ENCODE measurements at places on chromosomes 11 and 22.

DNA sequence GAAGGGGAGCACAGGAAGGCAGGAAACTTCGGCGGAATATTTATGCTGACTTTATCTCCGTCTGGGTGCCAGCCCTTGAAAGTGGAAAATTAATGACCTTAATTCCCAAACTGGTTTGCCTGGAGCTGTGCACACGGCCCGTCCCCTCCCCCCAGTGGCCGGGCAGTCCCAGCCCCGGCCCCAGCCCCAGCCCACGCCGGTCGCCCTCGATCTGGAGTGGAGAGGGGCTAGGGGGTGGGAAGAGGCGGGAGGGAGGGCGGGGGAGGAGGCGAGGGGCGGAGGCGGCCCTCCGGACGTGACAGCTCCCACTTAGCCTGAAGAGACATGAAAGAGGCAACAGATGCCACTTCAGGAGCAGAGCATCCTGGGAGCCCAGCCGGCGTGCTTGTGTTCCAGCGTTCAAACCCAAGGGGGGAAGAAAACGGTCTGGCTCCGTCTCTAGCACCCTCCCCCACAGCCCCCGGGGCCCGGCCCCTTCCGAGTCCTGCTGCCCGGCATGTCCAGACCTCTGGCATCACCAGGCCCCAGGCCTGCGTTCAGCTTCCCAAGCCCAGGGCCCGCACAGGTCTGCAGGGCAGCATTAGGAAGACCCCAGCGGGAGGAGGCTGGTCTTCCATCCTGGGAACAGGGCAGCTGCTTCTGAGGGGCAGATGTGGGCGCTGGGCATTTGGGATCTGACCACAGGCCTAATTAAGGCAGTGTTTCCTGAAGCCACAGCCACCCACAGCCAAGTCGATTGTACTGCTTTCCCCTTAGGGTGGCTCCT is 20.0 kb upstream of the LMO1 start:
- DNase-seq: no peak

DNA sequence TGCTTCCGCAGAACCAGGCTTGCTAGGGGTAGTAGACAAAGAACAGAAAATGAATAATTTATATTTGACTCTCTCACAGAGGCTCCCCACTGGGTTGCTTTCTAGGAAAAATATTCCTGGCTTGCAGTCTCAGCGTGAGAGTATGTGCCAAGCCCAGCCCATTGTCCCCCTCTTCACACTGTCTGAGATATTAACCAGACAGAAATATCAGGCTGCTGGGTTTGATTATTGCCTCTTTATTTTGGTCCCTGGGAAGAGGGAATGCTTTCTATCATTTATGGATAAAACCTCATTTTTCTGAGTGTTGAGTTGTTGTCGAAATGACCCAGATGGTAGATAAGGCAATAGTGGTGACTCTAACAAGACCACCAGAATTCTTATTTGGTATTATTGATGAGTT is 367.9 kb downstream of the METTL15 start:
- no peak for DNase-seq

DNA sequence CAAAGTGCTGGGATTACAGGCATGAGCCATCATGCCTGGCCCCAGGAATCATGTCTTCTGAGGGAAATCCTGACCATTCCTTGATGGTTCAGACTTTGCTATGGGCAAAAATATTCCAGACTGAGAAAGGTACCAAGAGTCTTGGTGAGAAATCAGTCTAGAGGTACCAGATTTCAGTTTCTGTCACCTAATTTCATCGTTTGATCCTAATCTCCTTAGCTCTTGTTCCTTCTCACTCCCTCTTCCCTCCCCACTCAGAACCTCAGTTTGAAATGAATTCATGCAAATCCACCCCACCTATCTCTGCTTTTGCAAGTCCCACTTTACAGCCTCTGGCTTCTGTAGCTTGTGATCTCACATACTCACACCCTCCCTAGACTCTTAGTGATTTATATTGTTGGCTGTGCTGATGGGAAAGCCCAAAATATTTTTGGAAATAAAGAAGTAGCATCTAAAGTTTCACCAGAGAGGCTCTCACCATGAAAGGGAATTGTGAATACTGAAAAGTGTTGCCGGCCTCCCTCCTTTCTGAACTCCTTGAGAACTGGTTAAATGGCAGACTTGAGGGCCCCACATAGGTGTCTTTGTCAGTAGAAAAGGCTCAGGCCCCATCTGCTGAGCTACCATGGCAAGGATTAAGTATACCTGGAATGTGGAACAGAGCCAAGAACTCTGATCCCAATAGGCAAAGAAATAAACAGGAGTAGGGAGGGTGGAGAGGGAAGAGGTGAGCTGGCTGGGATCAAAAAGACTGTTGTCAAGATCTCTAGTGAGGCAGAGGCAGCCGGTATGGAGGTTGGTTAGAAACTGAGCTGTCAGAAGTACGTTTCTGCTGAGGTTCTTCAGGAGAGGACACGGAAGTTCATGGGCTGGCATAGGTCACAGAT is 190.5 kb upstream of the MTMR2 start:
- DNase-seq: no peak

- no peak for DNase-seq
Measured at GRCh38 chr11:62857541-62857982, 18.2 kb upstream of the WDR74 start.

DNA sequence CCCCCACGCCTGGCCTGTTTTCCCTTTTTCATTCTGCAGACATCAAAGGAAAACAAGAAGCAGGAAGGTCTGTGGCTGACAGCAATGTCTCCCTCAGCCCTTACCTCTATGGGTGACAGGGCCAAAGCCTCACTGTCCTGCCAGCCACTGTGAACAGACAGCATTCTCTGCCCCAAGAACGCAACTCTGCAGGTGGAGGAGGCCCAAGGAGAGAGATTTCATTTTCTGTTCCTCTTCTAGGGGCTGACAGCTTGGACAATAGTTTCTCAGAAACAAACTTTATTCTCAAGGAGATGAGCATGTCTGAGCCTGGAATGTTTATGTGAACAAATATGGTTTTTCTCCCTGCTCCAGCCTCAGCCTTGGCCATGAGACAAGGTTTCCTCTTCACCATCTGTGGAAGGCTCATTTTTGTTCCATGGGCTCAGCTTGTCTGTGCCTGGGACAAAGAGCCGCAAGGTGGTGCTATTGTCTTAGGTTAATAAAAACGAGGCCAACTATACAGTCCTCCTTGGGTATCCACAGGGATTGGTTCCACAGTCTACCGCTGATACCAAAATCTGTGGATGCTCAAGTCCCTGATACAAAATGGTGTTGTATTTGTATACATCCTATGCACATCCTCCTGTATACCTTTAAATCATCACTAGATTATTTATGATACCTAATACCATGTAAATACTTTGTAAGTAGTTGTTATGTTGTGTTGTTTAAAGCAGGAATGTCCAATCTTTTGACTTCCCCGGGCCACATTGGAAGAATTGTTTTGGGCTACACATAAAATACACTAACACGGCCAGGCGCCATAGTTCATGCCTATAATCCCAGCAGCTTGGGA is 5.8 kb downstream of the PIWIL3 start:
- DNase-seq: no peak

DNA sequence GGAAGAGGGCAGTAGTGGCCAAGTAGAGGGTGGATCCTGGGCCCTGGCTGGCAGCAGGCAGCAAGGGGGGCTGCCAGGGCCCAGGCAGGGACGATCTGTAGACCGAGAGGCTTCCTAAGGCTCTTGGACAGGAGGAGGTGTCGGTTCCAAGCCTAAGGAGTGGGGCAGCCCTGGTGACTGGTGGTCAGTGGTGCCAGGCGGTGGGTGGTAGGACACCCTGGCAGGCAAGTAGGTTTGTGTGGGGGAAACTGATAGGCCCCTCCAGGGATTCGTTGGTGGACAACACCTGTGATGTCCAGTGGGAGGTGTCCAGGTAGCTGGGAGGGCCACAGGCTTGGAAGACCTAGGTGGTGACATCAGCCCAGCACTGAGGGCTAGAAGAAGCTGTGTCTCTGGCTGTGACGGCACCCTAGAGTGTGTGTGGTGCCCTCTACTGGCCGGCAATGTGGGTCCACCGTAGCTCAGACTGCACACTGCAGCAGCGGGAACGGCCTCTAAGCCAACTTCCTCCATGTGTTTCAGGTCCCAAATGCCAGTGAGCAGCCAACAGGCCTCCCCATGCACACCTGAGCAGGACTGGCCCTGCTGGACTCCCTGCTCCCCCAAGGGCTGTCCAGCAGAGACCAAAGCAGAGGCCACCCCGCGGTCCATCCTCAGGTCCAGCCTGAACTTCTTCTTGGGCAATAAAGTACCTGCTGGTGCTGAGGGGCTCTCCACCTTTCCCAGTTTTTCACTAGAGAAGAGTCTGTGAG is 9.4 kb upstream of the SAMM50 start:
- peak; percentile 30 for DNase-seq

- DNase-seq: no peak
Measured at GRCh38 chr22:44764373-44764772, 12.0 kb downstream of the ARHGAP8 start.

DNA sequence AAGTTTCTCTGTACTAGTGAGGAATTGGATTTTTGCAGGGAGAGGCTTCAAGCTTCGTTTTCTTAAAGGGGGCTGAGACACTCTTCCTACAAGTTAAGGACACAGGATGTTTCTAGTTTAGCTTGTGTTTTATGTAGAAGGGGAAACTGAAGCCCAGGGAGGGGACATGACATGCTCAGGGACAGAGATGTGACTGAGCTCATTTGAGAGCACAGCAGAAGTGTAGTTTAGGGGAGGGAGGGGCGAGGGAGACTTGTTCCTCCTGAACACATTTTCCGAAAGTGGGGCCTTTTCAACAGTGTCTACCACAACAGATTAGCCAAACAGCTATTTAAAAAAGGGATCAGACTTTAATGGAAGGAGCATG is 148.1 kb downstream of the FBXO7 start:
- DNase-seq: no peak

- DNase-seq: no peak
Measured at GRCh38 chr11:10318527-10318802, 13.6 kb downstream of the ADM start.

DNA sequence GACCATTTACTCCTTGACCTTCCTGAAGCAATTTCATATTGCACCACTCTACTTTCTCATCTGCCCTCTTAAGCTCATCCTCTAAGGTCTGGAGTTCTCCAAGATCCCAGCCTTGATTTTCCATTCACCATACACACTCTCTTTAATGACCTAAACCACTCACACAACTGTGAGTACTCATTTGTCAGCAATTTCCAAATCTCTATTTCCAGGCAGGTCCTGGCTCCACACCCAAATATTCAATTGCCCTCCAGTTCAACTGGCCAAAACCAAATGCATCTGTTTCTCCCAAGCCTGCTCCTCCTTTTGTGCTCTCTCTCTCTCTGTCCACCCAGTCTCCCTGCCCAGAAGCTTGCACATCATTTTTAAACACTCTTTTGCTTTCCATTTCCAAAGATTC is 39.6 kb downstream of the NEU3 start:
- no peak for DNase-seq

DNA sequence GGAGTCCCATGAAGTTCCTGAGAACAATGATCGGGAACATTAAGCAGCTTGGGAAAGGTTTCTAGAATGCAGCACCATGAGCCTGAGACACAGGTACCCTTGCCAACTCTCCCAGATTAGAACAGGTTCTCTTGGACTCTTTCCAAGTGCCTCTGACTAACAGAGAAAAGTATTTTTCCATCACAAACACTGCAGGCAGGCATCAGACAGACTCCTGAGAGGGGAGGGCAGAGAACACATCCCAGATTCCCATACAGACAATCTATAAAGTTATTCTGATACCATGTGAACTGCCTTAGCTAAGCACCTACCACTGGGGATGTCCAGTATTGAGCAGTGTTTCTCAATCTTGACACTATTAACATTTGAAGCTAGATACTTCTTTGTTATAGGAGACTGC is 27.3 kb downstream of the SERGEF start:
- DNase-seq: no peak

DNA sequence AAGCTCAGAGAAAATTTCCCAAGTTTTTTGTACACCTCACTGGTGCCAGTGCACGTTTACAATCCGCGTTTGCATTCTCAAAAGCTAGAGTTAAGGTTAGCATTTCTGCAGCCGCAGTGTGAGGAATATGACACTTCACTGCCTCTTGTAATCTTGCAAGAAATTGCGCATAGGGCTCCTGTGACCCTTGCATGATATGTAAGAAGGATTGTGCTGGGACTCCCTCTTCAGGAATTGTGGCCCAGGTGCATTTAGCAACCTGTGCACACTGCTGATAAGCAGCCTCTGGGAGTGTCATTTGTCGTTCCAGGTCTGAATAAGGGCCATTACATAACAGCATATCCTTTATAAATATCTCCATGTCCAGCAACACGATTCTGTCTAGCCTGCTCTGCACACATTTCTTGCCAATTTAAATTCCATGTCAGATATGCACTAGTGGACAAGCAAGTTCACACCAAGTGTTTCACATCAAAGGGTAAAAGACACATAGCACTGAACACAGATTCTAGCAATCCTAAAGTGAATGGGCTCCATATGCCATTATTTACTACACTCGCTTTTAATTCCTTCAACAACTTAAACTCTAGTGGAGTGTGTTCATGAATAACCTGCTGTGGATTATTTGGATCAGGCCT is 69.2 kb upstream of the INCENP start:
- DNase-seq: no peak

GRCh38 chr11:69908511-69909220 is 89.5 kb upstream of the FGF3 start:
- no peak for DNase-seq

GRCh38 chr11:56846631-56847576 is 98.4 kb upstream of the OR9G4 start:
- no peak for DNase-seq

DNA sequence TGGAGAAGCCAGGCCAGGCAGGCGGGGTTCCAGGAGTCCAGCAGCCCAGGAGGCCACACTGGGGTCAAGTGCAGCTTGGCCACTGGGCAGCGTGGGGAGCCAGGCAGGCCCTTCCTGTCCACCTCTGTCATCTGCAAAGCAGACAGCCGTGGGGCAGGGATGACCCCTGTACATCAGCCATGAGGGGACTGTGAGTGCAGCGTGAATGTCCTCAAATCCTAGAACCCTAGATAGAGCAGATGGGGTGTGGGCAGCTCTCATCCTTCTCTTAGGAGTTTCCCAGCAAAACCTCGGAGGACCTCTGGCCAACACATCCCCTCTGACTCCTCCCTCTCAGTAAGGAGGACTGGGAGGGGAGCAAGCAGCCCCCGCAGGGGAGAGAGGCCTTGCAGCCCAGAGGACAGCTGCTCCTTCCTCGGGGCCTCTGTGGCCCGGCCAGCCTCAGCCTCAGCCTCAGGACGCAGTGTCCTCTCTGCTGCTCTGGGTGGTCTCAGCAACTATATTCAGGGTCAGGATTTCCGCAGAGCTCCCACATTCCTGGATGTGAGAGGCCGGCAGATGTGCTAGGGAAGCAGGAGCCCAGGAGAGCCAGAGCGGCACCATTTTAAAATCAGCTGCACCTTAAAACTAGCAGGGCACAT is 820.5 kb downstream of the BRD1 start:
- DNase-seq: no peak

DNA sequence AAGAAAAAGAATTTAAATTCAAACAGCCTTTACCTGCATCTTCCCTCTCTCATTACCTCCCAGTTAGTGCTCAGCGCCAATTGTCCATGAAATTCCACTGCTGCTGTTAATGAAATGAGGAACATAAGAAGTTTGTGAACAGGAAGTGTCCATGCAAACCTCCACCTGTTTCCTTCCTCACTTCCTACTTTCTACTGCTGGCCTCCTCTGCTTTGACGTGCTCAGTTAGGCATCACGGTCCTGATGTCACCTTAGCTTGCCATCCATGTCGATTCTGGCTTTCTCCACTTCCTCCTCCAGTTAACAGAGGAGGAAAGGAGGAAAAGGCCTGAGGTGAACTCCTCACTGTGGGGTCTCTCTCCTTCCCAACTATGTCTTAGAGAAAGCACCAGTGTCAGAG is 26.9 kb upstream of the HTR3A start:
- DNase-seq: no peak
